NCI-H524 treated with DMSO at 0.1 percent for 48 hours (cell line): ENCODE measurements at places on chromosomes 13 and 19.

- DNase-seq, result no peak
Measured at GRCh38 chr13:59274958-59275727, 888.6 kb downstream of the DIAPH3 start.

GRCh38 chr13:108588516-108588915 is 40.9 kb upstream of the MYO16 start:
- no peak for DNase-seq

DNA sequence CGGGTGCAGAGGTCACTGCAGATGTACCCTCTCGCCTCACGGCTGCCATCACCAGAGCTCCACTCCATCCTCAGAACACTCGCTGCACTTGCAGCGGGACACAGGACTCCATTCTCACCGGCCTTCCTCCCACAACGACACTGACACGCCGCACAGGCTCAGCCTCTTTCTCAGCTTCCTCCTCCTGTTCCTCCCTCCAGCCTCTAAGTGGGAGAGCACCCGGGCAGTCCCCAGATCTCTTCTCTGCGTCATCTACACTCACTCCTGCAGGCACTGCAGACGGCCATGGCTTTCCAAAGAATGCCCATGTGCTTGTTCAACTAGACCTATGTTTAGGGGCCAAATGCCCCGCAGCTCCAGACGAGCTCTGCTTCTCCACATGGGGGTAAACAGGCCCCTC is 14.3 kb upstream of the FKRP start:
- no peak for DNase-seq

GRCh38 chr13:33879118-33879517 is 61.2 kb downstream of the RFC3 start:
- DNase-seq, result no peak

- DNase-seq, result no peak
Measured at GRCh38 chr19:3284759-3285646, 60.5 kb downstream of the CELF5 start.

DNA sequence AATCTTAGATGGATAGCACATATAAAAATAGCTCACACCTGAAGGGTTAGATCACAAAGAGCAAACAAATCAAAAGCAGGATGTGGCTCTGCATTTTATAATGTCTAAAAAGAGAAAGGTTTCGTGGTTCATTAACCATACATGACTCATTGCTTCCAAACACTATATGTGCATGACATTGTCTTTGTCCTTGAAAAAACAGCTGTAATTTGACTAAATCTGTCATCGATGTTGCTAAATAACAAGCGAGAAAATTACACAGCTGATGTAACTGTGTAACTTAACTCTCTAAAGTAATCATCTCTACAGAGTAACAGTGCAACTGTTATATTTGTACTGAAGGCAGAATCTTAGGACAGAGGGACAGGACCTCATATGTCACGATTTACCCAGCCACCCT is 383.1 kb upstream of the GPC6 start:
- no peak for DNase-seq

GRCh38 chr13:73522937-73523336 is 464.1 kb downstream of the KLF5 start:
- no peak for DNase-seq

DNA sequence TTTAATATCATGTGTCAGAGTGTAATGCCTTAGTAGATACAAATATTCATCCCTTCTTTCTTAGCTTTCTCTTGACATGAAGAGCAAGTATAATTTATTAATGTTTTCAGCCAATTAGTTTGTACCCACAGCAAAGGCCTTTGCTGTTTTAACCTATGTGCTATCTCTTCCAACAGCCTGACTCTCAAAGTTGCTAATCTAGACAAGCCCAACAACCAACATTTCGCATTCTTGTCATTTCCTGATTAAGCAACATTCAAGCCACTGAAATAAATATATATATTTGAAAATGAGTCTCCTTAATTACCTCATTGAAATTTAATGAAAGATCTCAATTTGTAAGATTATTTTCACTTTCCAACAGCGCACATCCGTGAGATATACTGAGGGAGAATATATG is 18.5 kb downstream of the EPSTI1 start:
- DNase-seq, result no peak

GRCh38 chr19:58395220-58395978 is at the start of gene RNF225:
TSS of gene RNF225 (plus strand) at chr19:58395656. CDS start at chr19:58396090, 434 bp downstream.
- DNase-seq, result no peak

- peak; percentile 12 for DNase-seq
Measured at GRCh38 chr19:13042443-13043130, 47.3 kb downstream of the NFIX start.

- DNase-seq, result no peak
Measured at GRCh38 chr13:20230913-20231838, 943 bp downstream of the GJB6 start.

GRCh38 chr13:114099191-114099590 is 33.2 kb downstream of the RASA3 start:
- DNase-seq, result no peak

GRCh38 chr19:56348289-56348877 is 33.7 kb upstream of the ZSCAN5A start:
- no peak for DNase-seq

DNA sequence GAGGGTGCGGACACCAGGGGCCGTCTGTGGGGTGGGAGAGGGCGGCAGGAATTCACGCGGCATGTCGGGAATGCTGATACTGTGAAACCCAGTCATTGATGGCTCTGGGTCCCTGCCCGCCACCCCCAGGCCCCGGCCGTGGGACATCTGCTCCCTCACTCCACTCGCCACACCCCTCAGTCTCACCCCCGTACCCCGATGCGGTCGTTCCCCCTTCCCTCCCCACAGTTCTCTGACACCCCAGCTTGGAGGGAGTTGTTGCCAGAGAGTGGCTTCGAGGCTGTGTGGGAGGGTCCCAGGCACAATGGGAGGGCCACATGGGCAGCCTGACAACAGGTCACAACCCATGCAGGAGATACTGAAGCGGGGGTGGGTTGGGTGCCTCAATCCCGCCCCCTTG is 1.8 kb downstream of the MAG start:
- no peak for DNase-seq

- no peak for DNase-seq
Measured at GRCh38 chr13:98717891-98718290, 34.6 kb downstream of the SLC15A1 start.

- no peak for DNase-seq
Measured at GRCh38 chr19:17418710-17419109, 1.1 kb upstream of the MVB12A start.

- no peak for DNase-seq
Measured at GRCh38 chr13:73310366-73310765, 251.6 kb downstream of the KLF5 start.

GRCh38 chr19:55611300-55611982 is 6.0 kb downstream of the ZNF865 start:
- no peak for DNase-seq

DNA sequence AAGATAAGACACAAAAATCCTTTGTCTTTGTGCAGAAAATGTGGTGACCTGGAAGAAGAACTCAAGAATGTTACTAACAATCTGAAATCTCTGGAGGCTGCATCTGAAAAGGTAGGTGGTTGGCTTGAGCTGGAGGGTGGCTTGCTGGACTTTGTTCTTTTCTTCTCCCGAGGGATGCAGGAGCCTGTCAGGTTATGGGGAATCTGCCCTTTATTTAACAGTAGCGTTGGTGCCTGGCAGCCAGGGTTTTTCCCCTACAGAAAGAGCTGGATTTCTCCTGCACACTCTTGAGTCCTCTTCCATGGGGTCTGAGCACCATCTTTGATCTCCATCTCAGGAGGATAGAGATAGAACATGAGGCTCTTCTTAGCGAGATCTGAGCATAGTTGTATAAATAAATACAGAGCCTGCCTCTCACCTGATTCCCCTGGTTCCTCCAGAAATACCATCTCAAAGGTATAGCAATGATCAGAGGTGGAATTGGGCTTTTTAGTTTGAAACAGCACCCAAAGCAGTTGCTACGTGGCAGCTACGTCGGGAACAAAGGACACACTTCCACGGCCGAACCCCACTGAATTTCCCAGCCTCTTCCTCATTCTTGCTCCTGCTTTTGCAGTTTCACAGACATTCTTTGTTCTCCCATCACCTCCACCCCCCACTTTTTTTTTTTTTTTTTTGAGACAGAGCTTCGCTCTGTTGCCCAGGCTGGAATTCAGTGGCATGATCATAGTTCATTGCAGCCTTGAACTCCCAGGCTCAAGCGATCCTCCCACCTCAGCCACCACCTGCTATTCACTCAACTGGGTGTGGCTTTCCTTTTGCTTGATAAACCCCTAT is 12.9 kb downstream of the TPM4 start:
- DNase-seq, result no peak

GRCh38 chr19:53626976-53627375 is 4.8 kb upstream of the DPRX start:
- DNase-seq, result no peak

- DNase-seq, result no peak
Measured at GRCh38 chr13:108302279-108302678, 32.8 kb downstream of the TNFSF13B start.

- DNase-seq, result no peak
Measured at GRCh38 chr19:902093-902370, 8.7 kb downstream of the RNU6-9 start.

GRCh38 chr13:113947311-113948033 is 26.4 kb downstream of the C13orf46 start:
- DNase-seq, result no peak

DNA sequence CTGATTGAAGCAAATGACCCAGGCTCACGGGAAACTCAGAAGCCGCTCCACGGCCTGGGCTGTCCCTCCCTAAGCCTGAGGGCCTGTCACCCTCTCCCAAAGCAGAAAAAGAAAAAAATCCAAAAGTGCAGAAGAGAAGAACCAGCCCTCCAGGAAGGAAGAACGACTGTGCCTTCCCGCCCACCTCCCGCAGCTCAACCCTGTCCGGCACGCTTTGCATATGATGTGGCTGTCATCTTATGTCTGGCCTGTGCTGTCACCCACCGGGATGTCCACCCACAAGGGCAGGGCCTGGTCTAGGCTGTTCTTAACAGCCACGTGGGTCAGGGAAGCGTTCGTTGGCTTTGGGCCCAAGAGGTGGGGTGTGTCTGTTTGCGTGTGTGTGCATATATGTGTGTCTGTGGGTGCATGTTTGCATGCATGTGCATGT is 13.7 kb downstream of the ZBTB7A start:
- DNase-seq, result no peak

DNA sequence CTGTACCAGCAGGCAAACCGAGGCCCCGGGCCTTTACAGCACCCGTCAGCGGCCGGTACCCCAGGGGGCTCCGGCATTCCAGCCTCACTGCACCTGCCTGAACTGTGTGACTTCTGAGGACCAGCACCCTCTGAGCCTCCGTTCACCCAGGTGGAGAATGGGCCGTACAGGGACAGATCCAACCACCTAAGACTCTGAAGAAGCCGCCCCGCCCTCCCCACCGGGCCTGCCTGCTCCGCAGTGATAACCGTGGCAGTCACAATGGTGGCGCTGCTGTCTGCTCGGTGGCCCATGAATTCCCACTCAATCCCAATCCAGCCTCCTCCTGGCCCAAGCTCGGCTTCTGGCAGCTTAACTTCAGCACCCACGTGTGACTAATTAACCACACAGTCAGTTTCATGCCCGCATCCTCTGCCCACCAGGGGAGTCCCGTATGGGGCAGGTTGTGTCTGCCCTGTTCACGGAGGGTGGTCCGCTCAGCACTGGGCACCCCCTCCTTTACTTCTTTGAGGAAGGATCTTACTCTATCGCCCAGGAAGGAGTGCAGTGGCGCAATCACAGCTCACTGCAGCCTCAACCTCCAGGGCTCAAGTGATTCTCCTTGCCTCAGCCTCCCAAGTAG is 3.4 kb downstream of the TCF3 start:
- DNase-seq, result no peak

DNA sequence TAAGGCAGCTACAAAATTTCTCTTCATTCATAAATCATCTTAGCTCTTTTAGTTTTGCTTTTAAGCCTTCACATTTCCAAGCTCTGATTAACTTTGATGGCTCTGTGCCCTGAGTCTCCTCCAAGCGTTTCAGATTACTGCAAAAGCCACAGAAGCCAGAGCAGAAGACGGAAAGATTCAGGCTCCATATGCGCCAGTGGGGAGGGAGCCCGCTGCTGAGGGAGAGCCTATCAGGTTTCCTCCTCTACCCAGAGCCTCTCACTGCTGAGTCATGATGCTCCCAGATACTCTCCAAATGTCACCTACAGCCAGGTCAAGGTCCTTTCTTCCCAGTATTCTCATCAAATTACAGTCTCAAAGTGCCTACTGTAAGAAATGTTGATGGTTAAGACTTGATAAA is 193.6 kb downstream of the RAP2A start:
- peak; percentile 36 for DNase-seq

DNA sequence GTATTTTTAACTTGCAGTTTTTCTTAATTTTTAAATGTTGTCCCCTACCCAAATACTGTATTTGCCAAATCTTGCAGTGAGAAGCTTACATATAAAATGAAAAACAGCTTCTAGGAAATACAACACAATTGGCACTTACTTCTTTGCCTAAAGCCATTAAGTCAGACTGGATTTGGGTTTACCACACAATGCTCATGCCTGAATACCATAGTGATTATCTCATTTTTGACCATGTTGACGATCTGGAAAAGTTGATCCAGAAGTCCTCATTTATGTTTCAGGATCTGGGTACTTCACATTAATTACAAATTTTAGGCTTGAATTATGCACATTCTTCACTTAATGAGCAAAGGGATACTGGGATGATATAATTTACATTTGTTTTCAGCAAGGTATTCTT is 2.4 kb downstream of the RNF6 start:
- DNase-seq, result no peak

DNA sequence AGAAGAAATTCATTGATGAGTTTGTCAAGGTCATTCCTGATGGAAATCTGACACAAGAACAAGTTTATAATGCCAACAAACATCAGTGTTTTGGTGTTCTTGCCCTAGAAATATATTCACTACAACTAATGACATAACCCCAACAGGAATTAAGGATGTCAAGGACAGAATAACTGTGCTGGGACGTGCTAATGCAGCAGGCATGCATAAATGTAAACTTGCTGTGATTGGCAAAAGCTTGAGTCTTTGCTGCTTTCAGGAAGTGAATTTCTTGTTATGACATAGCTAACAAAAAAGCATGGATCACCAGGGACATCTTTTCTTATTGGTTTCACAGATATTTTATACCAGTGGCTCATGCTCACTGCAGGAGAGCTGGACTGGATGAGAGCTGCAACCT is 144.6 kb downstream of the KCTD12 start:
- no peak for DNase-seq

DNA sequence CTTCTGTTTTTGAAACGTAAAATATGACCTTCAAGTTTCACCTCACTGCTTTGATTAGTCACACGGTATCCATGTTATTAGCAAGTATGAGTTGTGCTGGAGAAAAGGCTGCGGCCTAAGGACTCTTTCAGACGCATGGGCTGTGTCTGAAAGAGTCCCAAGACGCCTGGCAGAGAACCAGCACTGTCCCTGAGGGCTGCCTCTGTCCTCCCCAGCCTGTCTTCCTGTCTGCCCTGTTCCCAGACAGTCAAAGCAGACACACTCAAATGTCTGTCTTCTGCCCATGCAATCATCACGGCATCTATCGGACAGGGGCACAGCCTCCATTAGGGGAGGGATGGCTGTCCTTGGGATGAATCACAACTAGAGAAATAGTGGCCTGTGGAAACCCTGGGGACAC is 65.5 kb downstream of the DPY19L3 start:
- no peak for DNase-seq

GRCh38 chr13:111370570-111371535 is 50.4 kb downstream of the TEX29 start:
- DNase-seq, result no peak

- DNase-seq, result no peak
Measured at GRCh38 chr19:49445997-49446396, 4.7 kb upstream of the SLC17A7 start.
